Stimulated activated CD8-positive, alpha-beta memory T cell treated with anti-CD3 and anti-CD28 coated beads, Interleukin-7, amount 100 ng/mL, for 4 hours (primary cell): ENCODE measurements at places on chromosomes 11 and 22.

DNA sequence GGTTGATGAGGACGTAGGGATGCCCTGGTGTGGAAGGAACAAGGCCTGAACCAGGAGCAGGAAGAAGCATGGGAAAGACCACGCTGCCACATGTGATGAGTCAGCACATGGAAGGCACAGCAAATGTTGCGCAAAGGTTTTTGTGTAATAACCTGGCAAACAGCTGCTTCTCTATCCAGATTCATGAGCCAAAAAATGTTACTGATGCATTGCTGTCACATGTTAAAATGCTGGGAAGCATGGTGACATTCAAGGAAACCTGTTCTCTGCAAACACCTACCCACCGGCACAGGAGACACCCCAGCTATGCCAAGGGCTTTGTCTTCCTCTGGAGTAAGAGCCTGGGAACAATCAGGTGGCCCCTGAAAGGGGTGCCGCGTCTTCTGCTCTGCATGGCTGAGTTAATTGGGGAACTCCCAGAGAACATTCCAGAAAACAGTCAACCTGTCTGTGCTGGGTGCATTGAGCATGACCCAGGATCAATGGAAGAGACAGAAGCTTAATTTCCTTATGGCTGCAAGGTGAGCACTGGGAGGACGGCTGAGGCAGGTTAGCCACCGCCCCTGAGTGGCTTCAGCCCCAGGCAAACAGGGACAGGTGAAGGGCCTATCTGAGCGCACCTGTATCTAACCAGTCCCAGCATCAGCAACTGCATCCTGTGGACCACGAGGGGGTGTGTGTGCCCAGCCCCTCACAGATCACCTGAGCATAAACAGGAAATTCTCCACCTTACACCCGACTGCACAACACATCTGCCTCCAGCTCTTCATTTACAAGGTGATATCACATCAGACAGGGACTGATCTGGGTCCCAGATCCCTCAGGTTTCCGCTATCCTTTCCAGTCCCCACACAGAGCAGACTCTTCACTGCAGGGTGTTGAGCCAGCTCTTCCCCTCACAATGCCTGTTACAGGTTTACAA lies 108.4 kb downstream of the GGTLC2 start:
- no peak for DNase-seq

GRCh38 chr11:27233654-27234042 lies 129.4 kb downstream of the CCDC34 start:
- no peak for DNase-seq

DNA sequence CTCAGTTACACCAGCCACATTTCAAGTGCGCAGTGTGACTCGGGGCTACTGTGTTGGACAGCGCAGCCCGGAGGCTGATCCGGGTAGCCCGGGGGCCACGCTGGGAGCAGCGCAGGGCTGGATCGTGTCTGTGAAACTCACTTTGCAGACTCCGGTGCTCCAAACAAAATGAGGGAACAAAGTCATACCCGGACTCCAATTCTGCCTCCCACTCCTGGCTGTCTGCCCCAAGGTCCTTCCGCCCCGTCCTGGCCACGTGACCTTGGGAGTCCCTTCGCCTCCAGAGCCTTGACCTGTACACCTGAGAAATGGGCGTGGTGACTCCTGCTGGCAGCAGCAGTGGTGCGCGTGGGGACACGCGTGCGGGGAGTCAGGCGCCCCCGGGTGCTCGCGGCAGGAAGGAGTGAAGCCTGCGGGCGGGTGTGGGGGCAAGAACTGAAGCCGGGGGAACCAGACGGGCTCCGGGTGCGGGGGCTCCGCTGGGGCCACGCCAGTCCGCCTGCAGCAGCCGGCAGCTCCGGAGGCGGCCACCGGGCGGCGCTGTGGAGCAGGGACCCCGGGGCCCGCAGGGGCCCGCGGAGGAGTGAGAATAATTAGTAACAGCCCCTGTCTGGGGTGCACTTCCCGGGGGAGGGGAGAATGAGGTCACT lies 42.4 kb downstream of the KCNJ4 start:
- no peak for DNase-seq

- DNase-seq, result no peak
Measured at GRCh38 chr11:119366690-119367620, 14.5 kb downstream of the USP2 start.

GRCh38 chr11:76501526-76502202 lies 56.8 kb downstream of the EMSY start:
- DNase-seq, result no peak

DNA sequence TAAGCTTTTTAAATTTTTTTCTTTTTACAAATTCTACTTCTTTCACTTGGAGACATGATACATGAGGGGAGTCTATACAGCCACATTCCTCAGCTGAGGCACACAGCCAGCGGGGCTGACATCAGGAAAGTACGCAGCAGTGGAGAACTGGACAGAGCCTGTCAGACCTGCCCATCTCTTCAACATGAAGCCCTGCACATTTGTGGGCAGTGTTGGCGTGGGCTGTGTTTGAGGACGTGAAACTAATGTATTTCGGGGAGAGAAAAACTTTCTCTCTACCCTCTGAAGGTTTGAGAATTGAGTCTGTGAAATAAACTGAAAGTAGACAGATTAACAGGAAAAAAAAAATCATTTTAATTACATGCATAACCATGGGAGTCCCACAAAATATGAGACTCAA lies 84.8 kb upstream of the HTATIP2 start:
- DNase-seq, result no peak

GRCh38 chr11:37502202-37502601 lies 904.2 kb upstream of the RAG2 start:
- no peak for DNase-seq

DNA sequence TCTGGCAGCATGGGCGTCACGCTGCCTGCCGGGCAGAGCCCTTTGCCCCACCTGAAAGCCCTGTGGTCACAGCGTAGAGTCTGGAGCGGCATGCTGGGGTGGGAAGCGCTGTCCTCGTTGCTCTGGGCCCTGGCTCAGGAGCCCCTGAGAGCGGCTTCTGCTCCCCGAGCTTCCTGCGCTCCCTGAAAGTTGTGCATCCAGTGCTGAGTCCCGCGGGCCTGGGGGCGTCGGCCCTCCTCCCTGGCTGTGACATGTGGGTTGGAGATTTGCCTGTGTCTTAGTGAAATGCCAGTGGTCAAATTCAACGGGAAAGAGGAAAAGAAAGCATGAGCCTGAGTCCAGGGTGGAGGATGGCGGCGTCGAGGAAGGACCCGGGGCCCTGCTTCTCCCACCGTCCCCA lies 1208.0 kb downstream of the BRD1 start:
- DNase-seq, result no peak

GRCh38 chr22:29480512-29481264 lies 670 bp downstream of the NEFH start:
- DNase-seq, result no peak

GRCh38 chr11:134139873-134140331 lies 71.0 kb downstream of the JAM3 start:
- no peak for DNase-seq

DNA sequence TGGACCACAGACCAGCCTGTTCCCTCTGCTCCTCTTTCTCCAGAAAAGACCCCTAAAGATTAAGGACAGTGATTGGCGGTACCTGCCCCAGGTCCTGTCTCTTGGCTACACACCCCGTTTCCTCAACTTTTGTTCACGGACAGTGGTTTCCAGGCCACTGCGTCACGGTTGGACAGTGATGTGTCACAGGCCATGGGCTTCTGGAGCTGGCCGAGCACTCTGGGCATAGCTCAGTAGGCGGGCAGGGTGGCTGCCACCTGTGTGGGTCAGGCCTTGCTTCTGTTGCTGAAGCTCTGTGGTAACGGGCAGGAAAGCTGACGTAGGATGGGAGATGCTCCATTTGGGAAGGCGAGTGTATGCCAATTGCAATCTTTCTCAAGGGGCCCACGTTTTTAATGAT lies 13.6 kb downstream of the TUB start:
- DNase-seq, result no peak

- DNase-seq, result no peak
Measured at GRCh38 chr11:26557666-26558065, 14.4 kb downstream of the MUC15 start.

DNA sequence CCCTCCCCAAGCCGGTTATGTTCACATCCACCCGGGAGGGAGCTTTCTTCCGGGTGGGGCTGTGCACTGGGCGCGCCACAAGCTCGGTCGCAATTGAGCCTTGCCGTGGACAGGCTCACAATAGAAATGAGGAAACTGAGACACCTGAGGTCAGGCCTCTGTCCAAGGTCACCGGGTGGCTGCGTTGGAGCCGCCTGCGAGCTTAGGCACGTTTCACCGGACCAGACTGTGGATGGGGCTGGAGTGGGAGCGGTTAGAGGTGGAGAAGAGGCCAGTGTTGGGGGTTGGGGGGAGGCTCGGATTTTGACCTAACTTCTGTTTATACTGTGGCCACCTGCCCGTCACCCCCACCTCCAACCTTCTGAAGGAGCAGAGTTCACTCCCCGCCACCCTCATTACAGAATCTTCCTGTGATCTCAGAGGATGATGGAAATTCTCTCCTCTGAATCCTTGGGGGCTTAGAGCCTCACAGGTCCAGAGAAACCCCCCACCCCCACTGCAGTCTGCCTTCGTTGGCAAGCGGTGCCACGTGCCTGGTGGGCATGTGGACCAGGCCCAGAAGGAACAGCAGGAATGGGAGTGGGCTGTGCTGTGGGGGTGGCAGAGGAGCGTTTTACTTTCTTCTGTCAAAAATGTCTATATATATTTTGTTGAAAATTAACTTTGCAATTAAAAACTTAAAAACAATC lies 631 bp upstream of the NPTXR start:
- DNase-seq, result no peak

DNA sequence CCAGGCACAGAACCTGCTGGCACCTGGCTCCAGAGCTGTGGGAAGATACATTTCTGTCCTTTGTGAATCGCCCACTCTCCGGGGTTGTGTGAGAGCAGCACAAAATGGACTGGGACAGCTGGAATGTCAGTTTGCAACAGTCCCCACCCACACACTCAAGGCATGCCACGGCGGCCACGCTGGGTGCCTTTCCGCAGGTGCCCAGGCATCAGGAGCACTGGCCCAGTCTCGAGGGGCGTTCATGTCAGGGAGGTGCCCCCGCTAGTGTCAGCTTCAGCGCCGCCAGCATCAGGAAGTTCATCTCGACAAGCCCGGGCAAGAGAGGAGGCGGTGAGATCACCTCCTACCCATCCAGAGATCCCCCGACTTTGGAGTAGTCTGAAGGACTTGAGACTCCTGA lies 2.1 kb downstream of the TP53AIP1 start:
- DNase-seq, result no peak

GRCh38 chr22:26592421-26592891 lies 2.5 kb upstream of the TPST2 start:
- DNase-seq, result no peak
